ENCODE measurements at places on chromosomes 2 and 18.
A peak's percentile ranks its signal among the peaks of the same experiment; 100 is the strongest.

DNA sequence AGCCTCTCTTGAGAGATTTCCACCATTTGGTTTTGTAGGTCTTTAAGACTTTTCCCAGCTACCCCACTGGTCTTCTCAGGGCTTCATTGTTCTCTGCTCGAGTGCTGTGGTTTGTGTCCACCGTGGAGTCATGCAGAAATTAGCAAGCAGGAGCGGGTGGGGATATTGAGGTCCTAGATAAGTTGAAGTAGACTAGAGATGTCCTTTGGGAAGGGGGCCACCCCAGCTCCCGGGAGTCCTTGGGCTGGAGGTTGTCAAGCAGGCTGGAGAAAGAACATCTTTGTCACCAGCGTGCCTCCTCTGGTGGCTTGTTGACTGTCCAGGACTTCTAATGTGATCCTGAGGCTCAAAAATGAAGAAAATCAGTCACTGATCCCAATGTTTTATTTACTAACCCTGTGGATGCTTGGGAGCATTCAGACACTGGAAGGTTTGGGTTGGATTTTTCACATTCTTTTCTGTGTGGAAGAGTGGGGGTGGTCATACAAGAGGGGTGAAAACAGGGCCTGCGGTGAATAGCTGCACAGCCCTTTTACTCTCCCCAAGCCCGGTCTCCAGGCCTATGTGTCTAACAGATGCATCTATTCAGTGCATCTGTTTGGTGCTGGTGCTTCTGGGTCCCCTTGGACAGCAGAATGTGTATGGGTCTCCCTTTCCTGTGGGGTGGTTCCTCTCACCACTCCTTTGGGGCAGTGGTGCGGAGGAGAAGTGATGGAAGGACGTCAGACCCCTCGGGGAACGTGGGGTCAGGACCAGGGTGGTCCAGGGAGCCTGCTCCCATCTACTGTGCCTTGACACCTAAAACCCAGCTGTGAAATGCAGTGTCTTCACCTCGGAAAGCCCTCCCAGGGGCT is 208.1 kb downstream of the KLHL29 start:
- no peak for DNase-seq

GRCh38 chr2:157875641-157876065 is 477 bp downstream of the ACVR1 start:
- DNase-seq: peak; percentile 72

GRCh38 chr2:240585101-240585500 is 1.4 kb upstream of the CAPN10 start:
- no peak for DNase-seq

- DNase-seq: no peak
Observed at GRCh38 chr2:108889907-108890306, 99.1 kb downstream of the EDAR start.

DNA sequence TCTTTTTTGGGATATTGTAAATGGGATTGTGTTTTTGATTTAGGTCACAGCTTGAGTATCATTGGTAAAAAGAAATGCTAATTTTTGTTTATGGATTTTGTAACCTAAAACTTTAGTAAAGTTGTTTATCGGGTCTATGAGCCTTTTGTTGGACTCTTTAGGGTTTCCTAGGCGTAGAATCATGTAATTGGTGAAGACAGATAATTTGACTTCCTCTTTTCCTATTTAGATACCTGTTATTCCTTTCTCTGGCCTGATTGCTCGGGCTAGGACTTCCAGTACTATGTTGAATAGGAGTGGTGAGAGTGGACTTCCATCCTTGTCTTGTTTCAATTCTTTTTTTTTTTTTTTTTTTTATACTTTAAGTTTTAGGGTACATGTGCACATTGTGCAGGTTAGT is 149.0 kb downstream of the QPCT start:
- no peak for DNase-seq

- DNase-seq: no peak
Observed at GRCh38 chr18:25327584-25327983, 24.4 kb downstream of the ZNF521 start.

DNA sequence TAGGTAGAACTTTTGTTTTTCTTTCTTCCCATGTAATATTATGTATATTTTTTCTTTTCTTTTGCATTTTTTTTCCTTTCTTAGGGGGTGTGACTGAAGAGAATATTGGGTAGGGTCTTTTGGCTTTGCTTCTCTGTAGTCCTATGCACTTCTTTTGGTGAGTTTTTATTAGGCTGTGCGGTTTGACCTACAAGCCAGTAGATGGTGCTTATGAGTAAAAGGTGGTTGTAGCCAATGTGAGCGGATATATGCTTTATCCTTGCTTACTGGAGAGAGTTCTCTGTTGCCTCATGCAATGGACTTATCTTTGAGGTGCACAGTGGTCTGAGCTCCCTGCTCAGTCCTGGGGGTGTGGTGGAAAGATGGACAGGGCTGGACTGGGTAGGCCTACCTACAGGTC is 52.7 kb downstream of the DSEL start:
- no peak for DNase-seq

DNA sequence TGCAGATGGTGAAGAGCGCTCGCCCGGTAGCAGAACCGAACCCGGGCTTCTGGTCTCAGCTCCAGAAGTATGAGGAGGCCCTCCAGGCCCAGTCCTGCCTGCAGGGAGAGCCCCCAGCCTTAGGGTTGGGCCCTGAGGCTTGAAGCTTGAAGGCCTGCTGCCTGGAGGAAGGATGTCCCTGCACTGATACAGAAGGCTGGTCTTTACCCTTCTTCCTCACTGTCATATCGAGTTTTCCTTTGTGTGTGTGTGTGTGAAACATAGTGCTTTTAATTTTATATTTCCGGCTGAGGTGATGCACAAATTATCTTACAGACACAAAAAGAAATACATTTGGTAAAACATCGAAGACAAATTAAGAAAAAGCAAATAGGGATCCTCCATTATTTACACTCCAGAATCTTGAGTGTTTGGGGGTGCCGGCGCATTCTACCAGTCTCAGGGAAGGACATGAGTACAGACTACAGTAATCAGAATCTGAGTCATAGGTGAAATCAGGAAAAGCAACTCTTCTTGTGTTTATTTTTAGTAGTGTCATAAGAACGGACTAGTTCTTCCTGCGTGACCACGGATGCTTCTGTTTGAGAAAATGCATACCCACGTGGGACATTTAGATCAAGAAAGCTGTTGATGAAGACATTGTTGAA is 1.3 kb downstream of the DUSP28 start:
- peak; percentile 38 for DNase-seq

GRCh38 chr2:60118061-60118460 is 435.4 kb downstream of the BCL11A start:
- DNase-seq: no peak

DNA sequence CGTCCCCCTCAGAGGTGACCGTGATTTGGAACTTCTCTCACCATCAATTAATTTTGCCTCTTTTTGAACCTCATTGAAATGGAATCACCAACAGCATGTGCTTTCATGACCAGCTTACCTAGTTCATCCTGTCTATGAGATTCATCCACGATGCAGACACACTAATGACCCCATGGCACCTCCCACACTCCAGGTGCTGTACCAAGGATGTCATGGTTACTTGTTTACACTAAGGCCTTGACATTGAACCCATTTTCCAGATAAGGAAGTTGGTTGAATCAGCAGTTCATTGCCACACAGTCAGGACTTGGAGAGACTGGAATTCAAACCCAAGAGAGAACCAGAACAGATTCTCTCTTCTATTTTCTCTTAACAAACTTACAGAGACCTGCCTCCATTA is 139.0 kb downstream of the ZFP36L2 start:
- DNase-seq: no peak

DNA sequence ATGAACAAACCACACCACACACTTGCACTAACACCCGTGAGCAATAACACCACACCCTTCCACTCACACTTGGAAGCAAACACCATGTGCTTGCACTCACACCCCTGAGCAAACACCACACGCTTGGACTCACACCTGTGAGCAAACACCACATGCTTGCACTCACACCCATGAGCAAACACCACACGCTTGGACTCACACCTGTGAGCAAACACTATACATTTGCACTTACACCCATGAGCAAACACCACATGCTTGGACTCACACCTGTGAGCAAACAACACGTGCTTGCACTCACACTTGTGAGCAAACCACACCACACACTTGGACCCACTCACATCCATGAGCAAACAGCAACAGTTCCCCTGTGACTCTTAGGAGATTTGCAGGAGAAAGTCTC is 24.4 kb downstream of the SNTG2 start:
- DNase-seq: no peak

- DNase-seq: no peak
Observed at GRCh38 chr2:104850361-104851290, 3.3 kb upstream of the POU3F3 start.

- no peak for DNase-seq
Observed at GRCh38 chr2:43461453-43462073, 134.3 kb downstream of the THADA start.
